Fibroblast of mammary gland (primary cell): ENCODE measurements at places on chromosomes 6 and 20.

DNA sequence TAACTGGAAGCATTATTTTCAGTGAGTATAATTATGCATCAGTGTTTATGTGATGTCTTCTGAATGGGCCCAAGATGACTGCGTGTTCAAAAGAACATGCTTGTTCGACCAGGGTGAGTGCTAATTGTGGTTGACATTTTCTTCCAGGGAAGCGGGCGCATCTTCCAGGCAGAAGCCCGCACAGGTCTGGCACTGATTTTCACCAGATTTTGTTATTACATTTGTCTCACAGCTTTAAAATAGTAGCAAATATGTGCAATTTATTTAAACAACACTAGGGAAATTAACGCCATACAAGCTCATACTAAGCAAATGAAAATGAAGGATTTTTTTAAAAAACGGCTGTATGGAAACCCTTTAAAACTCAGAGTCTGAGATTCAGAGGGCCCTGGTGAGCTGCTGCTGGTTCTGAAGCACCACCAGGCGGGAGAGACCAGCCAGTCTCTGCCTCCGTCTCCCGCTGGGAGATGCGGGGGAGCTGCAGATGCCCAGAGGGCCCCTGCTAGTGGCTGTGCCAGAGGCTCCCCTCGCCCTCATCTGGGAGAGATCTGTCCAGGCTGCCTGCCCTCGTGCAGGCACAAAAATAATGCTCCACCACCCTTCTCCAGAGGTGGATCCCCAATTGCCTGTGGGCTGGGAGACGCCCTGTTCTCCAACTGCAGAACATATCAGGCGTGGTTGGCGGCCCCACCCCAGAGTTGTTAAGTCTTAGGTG, 297.0 kb downstream of the TAF4 start:
- DNase-seq: no peak

- peak; percentile 63 for DNase-seq
Observed at GRCh38 chr20:11143481-11143880, 469.7 kb upstream of the JAG1 start.

- peak; percentile 66 for DNase-seq
Observed at GRCh38 chr6:52547647-52548352, 29.1 kb downstream of the TRAM2 start.

DNA sequence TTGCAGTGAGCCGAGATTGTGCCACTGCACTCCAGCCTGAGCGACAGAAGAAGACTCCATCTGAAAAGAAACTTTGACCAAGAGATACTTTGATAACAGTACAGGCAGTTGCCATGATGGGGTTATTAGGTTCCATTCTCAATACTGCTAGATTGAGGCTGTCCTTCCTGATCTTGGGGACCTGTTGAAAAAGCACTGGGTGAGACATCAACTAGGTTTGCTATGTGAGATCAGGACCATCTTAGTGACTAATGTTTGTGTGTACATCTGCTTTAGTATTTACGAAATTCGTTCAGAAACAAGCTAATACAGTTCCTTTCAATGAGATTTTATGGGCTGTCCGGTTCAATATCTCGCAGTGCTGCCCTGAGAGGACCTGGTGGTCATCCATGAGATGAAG, 2.6 kb downstream of the DSE start:
- peak; percentile 43 for DNase-seq

DNA sequence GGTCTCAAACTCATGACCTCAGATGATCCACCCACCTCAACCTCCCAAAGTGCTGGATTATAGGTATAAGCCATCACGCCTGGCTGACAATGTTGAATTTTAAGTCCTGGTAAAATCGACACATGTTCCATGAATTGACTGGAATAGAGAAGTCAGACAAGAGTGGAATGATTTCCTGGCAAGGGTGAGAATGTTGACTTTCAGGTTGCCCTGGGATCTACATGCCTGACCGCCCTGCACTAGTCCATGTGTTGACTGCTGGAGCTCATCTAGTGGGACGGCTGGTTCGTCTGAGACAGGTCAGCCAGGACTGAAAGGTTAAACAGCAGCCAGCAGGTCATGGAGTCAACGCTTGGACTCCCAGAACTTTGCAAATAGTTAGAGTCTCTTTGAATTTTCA, 88.8 kb downstream of the SASH1 start:
- no peak for DNase-seq

DNA sequence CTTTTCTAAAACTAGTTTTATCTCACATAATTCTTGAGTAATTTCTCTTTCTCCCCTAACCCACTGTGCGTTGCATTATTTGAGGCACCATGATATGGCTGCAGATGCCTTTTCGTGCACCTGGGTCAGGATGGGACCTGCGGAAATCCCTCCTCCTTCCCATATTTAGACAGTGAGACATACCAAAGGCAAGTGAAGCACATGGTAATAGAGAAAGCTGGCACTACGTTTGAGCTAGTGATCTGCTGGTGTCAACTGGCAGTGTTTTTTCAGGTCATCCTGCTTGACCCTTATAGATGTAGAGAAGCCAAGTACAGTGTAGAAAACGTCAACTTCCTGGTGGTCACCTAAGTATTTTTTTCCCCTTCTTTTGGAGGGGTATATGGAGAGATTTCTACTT, 71.7 kb downstream of the FOXO3 start:
- DNase-seq: no peak

- DNase-seq: no peak
Observed at GRCh38 chr20:62164879-62165761, 17.7 kb upstream of the MTG2 start.

- DNase-seq: no peak
Observed at GRCh38 chr20:17042122-17042521, 184.7 kb upstream of the PCSK2 start.

DNA sequence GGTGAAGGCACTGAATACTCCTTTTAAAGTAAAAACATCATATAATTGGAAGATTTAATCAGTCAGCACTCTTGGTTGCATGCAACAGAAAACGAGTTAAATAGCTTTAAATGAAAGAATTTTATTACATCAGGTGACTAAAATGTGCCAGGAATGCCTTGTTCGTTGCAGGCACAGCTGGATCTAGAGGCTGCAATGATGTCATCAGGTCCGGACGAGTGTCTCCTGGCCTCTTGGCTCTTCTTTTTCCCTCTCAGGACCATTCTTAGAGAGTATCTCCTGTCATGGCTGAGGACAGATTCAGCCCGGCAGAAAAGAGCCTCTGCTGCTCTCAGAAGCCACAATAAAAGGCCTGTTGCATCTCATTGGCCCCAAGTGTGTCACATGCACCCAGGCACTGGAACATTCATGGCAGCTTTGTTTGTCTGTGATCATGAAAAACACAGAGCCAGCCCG, 510.7 kb upstream of the SULF2 start:
- peak; percentile 59 for DNase-seq

GRCh38 chr20:13799974-13800373, 15.1 kb downstream of the NDUFAF5 start:
- no peak for DNase-seq

DNA sequence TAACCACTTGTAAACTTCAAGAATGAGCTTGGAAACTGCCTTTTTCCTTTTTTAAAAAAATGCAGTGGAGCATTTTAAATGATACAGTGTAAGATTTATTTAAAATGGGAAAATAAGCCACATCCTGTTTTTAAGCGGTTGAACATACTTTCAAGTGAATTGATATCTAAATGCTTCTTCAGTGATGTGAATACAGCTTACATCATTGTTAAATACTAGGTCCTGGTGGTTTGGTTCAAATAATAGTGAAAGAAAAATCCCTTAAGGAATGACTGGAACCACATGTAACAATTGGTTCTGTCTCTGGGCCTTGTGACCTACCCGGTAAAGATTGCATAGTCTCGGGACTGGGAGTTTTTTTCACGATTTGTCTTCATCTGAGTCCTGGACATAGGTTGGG, 44.2 kb downstream of the BMP6 start:
- DNase-seq: no peak

DNA sequence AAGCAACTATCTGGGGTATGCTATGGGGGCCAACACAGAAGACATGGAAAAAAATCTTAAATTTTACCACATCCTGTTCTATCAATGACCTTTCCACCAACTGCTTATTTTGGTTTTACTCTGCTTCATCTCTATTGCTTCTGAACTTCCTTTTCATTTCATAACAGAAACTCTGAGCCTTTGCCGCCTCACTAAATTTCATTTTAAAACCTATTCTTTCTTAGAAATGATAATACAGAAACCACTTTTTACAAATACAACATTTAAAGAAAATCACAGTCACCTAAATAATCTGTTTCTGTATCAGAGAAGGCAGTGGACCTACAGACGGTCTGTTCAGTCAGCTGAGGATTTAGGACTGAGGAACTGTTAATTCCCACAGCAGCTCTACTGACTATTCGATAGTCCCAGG, 117.5 kb downstream of the KCNQ5 start:
- no peak for DNase-seq

- no peak for DNase-seq
Observed at GRCh38 chr20:43665466-43666176, 1.3 kb upstream of the MYBL2 start.

GRCh38 chr20:51985013-51985415, 182.7 kb upstream of the SALL4 start:
- peak; percentile 96 for DNase-seq

DNA sequence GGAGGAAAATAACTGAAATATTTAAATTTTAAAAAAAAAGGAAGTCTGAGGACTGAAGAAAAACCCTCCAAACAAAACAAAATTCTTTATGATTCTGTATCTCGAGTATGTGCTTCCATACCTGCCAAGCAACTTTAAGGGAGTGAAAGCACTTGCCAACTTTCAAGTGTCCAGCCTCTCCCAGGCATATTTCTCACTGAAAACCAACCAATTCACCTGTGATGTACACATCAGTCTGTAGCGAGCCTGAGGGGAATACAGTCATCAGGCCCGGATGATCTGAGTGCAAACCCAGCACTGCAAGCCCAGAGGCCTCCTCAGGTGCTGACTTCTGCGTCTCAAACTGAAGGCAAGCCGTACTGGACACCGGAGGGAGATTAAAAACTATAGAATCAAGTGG, 164.8 kb upstream of the NT5E start:
- no peak for DNase-seq

DNA sequence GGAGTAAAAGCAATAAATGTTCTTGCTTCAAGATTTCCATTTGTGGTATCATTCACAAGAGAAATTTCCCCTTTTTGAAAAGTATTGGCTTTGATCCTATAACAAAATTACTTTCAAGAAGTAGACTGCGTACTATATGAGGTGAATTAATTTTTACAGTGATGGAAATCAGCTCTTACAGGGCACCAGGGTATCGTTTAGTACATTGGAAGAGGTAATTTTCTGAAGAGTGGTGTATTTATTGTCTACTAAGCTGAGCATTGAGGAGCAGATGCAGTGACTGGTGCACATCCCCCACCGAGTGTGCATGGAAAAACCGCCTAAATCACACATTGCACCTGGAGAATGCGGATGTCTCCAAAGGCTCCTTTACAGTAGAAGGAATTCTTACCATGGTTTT, 209.5 kb downstream of the SAMD5 start:
- no peak for DNase-seq

GRCh38 chr6:131861381-131861780, 53.6 kb downstream of the ENPP1 start:
- DNase-seq: peak; percentile 46

DNA sequence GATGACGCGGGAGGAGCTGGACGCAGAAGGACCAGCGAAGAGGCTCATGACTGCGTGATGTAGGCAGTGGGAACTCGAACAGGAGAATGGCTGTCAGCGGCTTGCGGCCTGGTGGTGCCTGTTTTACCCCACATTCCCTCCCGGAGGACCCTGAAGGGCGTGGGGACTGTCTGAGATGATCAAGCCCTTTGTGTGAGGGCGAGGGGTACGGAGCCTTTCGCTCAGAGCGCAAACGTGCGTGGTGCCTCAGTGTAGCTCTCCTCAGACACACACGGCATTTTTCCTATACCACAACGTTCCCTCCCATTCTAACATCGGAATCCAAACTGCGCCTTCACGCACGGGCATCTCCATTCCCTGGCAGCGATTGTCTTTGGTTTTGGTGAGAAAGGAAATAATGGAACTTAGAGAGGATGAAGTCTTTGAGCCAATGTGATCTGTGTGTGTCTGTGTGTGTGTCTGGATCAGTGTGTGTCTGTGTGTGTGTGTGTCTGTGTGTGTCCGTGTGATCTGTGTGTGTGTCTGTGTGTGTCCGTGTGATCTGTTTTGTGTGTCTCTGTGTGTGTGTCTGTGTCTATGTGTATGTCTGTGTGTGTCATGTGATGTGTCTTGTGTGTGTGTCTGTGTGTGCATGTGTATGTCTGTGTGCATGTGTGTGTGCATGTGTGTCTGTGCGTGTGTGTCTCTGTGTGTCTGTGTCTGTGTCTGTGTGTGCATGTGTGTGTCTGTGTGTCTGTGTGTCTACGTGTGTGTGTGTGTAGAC, 5.3 kb downstream of the PTK6 start:
- DNase-seq: no peak

GRCh38 chr6:75409928-75410327, 83.7 kb downstream of the FILIP1 start:
- DNase-seq: peak; percentile 47

DNA sequence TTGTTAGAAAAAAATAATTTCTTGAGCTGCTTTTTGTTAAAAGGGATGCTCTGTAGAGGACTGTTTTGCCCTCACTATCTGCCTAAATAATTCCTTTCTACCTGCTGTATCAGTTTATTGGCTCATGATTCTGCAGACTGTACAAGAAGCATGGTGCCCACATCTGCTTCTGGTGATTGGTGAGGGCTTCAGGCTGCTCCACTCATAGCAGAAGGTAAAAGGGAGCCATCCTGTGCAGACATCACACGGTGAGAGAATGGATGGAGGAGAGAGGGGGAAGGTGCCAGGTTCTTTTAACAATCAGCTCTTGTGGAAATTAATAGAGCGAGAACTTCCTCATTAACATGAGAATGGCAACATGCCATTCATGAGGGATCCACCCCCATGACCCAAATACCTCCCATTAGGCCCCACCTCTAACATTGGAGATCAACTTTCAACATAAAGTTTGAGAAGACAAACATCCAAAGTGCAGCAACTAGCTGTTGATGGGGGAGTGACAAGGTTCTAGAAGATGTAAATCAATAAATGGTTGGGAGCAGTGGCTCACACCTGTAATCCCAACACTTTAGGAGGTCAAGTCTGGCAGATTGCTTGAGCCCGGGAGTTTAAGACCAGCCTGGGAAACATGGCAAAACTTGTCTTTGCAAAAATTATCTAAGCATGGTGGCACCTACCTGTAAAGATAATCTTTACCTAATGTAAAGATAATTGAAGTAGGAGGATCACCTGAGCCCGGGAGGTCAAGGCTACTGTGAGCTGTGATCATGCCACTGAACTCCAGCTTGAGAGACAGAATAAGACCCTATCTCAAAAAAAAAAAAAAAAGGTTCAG, 15.7 kb upstream of the AHCY start:
- no peak for DNase-seq

GRCh38 chr20:35327074-35327976, 35.1 kb upstream of the FAM83C start:
- DNase-seq: peak; percentile 77

- peak; percentile 49 for DNase-seq
Observed at GRCh38 chr20:38165089-38165965, at the start of gene TGM2. TSS of gene TGM2 (minus strand) at chr20:38165270. CDS start at chr20:38165198, 72 bp downstream.

- no peak for DNase-seq
Observed at GRCh38 chr6:80793411-80793810, 686.9 kb downstream of the BCKDHB start.
